MCF 10A (cell line): ENCODE measurements at places on chromosomes 2 and 18. TPM values are rescaled to one million over a fixed set of nuclear protein-coding genes. Genes with fewer than 3 reads are reported as not detected.

HOXD9 gene
- total RNA-seq: not detected in 2 replicates

ELOA2 gene
- total RNA-seq: not detected in 2 replicates

LYG2 gene
- not detected in 2 replicates for total RNA-seq

TMEM247 gene
- total RNA-seq: not detected in 2 replicates

IRS1 gene
- total RNA-seq: 6.1 and 10.5 TPM in 2 replicates

STARD6 gene
- not detected in 2 replicates for total RNA-seq

GRCh38 chr2:172630181-172630580, 74.3 kb downstream of the PDK1 start:
- no peaks in the 10 kb centered on the region for H3K27me3 ChIP-seq
- no peak overlapping the region for H3K4me3 ChIP-seq

- H3K27ac ChIP-seq: no peak overlapping the region
- peaks cover 7% of the 10 kb centered on the region for H3K4me1 ChIP-seq
- no peaks in the 10 kb centered on the region for H3K27me3 ChIP-seq
- no peak for DNase-seq
- H3K36me3 ChIP-seq: no peaks in the 10 kb centered on the region
- H3K4me3 ChIP-seq: no peak overlapping the region
Observed at GRCh38 chr18:36454245-36454644, 156.7 kb downstream of the FHOD3 start.

DNA sequence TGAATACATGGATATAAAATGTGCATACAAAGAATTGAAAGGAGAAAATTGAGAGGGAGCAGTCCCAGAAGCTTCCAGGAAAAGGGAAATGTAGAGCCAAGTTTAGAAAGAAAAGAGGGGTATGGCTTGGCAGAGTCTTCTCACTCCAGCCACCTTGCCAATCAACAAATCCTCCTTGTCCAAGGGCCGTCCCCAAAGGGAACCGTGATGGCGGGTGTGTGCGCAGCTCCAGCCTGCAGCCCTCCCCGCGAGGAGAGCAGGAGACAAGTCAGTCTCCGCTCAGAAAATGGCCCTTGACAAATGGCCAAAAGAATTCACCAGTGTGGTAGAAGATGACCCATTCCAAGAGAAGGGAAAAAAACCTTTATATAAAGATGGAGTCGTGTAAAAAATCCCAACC, 448.3 kb upstream of the POU3F3 start:
- H3K4me1 ChIP-seq: no peaks in the 10 kb centered on the region
- no peak overlapping the region for H3K27ac ChIP-seq
- DNase-seq: no peak
- peaks cover 69% of the 10 kb centered on the region for H3K27me3 ChIP-seq
